ENCODE measurements at places on chromosomes 2 and 18.

DNA sequence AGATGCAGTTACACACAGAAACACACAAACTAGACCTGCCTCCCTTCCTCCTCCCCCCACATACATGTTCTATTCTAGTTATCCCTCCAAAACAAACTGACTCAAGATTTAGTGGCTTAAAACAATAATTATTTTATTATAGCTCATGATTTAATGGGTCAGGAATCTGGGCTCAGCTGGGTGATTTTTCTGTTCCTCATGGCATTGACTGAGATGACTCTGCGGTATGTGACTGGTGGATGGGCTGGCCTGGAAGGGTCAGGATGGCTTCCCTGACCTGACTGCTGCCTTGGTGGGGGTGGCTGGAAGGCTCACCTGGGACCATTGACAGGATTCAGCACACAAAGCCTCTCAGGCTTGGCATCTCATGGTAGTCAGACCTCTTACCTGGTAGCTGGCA is 33.7 kb upstream of the NTSR2 start:
- DNase-seq, result no peak

DNA sequence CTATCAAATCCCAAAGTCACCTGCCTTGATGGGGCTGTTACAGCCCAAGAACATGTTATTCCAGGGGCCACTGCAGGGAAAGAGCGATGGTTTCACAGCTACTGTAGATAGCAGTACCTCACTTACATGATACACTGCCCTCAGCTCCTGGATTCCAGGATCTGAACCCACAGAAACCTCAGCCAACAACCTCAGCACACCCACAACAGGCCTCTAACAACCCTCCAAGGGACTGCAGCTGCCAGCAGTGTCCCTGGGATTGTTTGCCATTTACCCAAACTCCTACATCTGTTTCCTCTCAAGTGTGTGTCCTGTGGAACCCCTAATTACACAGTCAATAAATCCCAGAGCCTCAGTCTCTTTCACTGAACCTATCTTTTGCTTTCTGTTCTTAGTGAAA is 28.2 kb downstream of the OSBPL1A start:
- DNase-seq, result no peak

- DNase-seq, result no peak
Measured at GRCh38 chr18:62616331-62616805, 93.5 kb downstream of the ZCCHC2 start.

GRCh38 chr2:119241205-119241532 is 17.5 kb downstream of the STEAP3 start:
- DNase-seq, result no peak

DNA sequence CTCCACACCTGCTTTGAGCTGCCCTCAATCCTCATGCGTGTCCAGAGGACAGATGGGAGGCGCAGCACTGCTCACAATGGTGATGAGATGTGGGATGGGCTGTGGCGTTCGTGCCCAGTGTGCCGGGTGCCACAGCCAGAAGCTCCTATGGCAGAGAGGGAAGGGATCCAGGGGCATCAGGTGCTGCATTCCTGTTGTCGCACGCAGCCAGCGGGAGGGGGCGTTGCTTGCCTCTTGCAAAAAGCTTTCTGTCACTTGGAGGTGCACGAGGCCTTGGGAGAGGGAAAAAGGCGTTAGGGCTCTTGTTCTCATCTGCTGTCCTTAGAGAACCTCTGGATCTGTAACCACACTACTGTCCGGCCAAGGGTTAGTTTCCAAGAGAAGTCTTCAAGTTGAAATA is 29.2 kb upstream of the ALLC start:
- DNase-seq, result no peak

GRCh38 chr2:148642112-148642744 is 2.3 kb upstream of the EPC2 start:
- DNase-seq, result no peak

DNA sequence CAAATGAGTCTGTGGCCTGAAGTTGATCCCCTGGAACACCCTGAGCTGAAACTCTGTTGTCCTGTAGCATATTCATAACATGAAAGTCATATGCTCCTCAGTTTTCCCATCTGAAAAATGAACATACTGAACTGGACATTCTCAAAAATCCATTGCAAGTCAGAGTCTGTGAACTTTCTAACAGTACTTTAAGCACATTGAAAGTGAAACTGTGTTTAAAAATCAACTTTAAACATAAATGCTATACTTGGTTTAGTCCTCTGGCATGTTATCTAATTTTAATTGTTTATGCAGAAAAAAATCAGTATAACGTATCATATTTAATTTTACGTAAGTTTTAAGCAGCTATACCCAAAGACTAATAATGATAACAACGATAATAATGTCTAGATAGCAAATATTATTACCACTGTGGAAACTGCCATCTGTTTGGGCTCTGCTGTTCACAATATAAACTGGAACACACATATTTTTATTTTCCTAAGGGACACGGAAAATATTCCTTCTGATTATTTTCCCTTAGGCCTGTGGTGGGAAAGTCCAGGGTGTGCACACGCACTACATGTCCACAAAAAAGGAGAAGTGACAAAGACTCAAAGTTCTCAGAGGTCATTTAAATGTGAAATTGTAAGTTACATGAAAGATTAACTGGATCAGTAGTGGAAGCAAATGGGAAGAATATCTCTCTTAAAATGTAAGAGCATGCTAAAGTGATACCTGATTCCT is 56.1 kb upstream of the TTN start:
- no peak for DNase-seq

DNA sequence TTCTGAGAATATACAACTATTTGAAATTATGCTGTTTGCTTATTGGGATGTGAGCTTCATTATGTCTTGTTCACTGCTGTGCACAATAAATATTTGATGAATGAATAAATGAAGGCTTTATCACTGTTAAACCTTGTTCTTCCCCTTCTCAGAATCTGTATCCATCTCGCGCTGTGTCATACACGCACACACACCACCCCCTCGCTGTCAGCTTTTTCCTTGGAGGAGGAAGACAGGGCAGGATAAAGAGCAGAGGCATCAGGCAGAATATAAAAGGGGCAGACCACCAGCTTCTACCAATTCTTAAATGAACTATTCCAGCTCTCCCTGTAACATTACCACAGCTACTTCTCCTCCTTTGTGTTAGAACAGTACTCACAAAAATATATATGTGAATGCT is 75.0 kb downstream of the CD226 start:
- DNase-seq, result no peak

DNA sequence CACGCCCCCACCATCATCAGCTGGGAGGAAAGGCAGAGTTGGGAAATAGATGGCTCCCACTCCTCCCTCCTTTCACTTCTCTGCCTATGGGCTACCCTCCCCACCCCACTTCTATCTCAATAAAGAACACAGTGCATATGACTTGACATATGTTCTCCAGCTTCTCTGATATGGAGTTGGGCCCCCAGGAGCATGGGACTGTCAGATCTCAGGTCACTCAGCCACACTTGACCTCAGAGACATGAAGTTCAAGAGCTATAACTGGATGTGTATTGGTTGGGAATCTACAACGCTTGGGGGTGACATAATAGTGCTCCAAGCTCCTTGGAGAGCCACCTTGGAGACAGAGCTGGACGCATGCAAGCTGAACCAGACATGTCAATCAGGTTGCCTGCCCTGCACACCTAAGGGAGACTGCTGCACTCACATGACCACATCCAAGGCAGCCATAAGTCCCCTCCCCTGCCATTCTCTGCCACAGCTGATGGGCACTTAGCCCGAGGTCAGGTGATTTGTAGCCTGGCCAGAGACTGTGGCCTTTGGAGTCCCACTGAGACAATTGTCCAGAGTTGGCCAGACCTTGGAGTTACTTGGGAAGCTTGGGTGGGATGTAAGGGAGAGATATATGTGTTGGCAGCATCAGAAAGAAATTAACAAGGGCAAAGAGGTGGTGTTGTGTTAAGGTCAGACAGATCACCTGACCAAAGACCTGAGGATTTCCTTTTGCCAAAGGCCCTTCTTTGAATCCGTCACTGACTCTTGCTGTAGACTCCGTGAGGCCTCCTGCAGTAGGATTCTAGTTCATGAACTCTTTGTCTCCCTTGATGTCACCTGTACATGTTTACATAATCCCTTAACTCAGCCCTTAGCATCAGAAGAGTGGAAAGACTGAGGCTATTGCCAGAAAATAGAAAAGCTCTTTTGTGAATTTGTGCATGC is 3.7 kb downstream of the INHA start:
- no peak for DNase-seq

DNA sequence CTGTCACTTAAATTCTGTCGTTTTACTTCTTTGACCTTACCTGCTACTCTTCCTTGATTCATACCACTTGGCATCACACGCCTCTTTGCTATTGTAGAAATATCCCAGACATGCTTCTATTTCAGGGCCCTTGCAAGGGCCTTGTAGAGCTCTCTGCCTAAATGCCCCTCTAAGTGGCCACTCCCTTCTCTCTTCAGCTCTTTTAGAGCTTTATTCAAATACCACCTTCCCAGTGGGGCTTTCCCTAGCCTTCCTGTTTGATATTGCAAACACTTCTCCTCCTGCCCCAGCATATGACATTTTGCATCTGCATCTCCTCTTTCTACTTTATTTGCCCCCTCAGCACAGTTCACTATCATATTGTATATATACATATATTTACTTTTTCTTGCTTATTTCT is 54.0 kb downstream of the PELI1 start:
- no peak for DNase-seq

DNA sequence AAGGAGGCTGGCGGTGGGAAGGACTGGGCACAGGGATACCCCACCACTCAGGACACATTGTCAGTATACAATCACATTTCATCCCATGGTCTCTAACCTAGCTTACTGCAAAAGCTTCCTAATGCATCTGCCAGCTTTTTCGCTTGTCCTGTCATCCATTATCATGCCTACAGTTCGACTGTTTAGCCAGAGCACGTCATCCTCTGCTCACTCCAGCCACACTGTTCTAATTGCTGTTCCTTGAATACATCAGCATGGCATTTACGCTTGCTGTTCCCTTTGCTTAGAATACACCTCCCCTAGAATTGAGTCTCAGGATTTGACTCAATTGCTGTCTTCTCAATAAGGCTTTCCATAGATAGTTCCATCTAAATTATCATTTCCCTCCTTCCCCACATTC is 166.3 kb downstream of the CCDC148 start:
- DNase-seq, result no peak

GRCh38 chr2:25473758-25474340 is 132.1 kb upstream of the DNMT3A start:
- DNase-seq, result no peak

- DNase-seq, result no peak
Measured at GRCh38 chr2:41878056-41878455, 169.8 kb upstream of the PKDCC start.

- DNase-seq, result no peak
Measured at GRCh38 chr2:45607701-45608100, 3.4 kb downstream of the SRBD1 start.

DNA sequence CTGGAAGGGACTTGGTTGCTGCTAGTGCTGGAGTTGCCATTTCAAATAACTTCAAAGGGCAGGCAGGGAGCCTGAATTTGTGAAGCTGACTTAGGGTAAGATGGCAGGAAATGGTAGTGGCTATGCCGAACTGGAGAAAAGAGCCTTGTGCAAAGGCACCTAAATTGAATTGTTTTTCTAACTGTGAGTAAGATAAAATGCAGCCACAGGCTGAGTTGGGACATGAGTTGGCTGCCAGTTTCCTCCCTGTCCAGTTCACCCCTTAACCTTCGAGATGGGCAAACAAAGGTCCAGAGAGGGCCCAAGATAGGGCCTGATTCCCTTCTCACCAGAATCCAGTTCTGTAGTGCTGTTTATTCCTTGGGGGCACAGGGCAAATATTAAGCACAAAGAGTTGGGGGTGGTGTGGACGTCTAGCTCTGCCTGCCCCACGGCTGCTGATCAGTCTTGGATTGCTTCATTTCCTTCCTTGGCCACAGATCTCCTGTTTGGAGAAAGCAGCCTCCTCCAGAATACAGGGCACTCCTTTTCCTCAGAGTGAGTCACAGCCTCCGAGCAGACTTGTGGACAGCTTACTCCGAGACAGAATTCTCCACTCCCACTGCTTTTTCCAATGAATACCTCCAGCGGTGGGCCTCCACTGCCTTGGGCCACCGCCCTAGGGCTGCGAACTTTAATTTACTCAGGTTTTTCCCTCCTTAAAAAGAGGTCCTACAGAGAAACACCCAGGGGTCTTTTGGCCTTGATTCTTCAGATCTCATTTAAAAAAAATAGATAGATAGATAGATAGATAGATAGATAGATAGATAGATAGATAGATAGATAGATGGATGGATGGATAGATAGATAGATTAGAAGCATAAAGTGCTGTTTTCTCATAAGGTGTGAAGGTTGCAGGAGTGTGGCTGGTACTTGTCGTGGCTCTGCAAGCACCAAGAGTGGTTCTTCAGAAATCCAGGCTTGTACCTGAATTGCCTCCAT is 18.4 kb upstream of the SLC20A1 start:
- no peak for DNase-seq

DNA sequence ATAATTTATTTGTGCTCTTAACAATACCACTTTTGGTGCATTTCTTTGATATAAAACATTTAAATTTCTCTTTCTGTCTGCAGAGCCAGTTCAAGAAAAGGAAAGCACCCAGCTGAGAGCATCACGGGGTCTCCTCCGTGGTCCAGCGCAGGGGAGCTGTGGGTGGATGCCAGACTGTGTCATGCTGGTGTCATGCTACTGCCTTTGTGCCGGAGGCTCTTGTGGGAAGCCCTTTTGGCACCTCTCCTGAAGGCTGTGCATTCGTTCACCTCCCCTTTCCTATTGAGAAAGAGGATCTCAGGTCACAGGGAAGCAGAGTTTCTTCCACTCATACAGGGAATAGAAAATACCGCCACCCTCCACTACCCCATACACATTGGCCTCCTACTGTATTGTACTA is 450.4 kb downstream of the GALR1 start:
- DNase-seq, result no peak

DNA sequence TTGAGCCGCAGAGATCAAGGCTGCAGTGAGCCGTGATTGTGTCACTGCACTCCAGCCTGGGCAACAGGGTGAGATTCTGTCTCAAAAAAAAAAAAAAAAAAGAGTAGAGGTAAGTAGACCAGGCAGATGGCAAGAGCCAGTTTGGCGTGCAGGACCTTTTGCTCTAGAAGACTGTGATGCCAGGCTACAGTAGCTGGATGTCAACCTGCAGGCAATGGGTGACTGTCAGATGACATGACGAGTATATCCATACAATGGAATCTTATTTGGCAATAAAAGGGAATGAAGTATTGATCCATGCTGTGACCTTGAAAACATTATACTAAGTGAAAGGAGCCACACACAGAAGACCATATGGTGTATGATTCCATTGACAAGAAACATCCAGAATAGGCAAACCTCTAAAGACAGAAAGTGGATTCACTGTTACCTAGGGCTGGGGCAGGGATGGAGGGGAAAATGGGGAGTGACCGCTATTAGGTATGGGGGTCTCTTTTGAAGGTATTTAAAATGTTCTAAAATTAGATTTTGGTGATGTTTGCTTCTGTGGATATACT is 11.2 kb upstream of the DGUOK start:
- DNase-seq, result no peak

Measured in GM06990 (cell line).